Iris pigment epithelial cell (primary cell): ENCODE measurements at places on chromosomes 11 and 22.

GRCh38 chr22:41672780-41673509, 15.7 kb downstream of the SNU13 start:
- DNase-seq, result no peak

DNA sequence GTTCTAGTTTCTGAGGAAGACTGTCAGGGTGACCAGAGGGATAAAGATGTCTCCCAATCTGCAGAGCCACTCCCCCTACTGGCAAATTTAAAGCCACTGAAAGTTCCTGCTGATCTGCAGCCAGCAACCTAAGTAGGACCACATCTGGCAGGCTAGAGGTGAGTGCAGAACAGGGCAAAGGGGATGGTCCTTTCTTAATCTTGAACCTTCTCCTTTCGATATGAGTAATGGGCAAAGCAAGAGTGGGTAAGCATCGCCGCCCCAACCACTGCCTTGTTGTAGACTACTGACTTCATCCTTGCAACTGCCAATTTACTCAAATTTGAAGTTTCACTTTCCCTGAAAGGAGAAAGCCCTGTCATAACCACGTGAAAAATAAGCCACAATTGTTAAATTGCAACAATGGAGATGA, 30.7 kb downstream of the SCUBE2 start:
- DNase-seq, result no peak

- DNase-seq, result no peak
Measured at GRCh38 chr22:44848791-44849420, 96.5 kb downstream of the ARHGAP8 start.

- no peak for DNase-seq
Measured at GRCh38 chr11:132080127-132080526, 709.7 kb downstream of the NTM start.
